ENCODE measurements at places on chromosomes 3 and 15.

- DNase-seq: no peak
Measured at GRCh38 chr3:112966633-112967032, 8.3 kb downstream of the CD200R1 start.

GRCh38 chr3:82012775-82013174 lies 251.3 kb upstream of the GBE1 start:
- no peak for DNase-seq

GRCh38 chr15:88918738-88919137 lies 5.6 kb upstream of the MFGE8 start:
- no peak for DNase-seq

- DNase-seq: no peak
Measured at GRCh38 chr3:42061713-42062380, 29.3 kb upstream of the TRAK1 start.

DNA sequence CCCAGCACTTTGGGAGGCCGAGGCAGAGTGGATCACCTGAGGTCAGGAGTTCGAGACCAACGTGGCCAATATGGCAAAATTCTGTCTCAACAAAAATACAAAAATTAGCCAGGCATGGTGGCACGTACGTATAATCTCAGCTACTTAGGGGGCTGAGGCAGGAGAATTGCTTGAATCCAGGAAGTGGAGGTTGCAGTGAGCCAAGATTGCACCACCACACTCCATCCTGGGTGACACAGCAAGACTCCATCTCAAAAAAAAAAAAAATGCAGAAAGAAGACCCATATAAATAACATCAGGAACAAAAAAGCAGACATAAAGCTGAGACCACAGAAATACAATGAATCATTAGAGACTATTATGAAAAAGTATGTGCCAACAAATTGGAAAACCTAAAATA lies 235.2 kb upstream of the VEPH1 start:
- no peak for DNase-seq

DNA sequence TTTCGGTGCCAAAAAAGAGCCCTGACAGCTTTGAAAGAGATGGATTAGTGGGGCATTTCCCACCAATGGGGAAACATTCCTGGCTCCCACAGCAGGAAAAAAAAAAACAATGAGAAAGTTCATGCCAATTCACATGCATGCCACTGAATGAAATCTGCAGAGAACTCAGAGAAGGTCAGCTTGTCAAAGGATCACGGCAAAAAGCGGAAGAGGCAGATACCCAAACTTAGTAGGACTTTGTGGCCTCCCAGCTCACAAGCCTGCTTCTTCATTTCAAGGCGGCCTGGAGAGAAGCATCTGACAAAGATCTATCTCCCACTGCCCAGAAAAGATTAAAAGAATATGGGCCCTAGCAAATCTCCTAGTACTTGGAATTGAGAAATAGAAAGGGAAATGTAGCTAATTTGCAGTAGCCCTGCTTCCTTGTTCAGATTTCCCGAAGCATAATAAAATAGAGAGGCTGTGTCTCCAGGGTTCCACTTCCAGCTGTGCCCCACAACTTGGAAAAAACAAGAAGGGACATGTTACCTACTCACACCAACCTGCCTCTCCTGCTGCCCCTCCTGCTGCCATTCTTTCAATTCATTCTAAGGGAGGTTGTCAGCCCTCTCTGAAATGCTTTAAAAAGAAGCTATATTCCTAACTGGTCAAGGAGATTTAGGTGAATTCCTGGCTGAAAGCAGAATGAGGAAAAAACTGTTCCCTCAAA lies 170.4 kb downstream of the FHIT start:
- no peak for DNase-seq

DNA sequence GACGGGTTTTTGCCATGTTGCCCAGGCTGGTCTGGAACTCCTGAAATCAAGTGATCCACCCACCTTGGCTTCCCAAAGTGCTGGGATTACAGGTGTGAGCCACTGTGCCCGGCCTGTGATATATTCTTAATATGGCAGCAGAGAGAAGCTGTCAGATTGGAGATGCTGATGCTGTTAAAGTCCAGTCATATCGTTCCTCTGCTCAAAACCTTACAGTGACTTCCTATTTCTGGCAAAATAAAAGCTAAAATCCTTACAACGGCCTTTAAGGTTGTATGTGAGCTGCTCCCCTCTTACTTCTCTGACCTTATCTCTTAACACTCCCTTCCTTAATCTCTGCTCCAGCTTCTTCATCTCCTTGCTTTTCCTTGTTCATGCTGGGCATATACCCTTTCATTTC lies 26.6 kb upstream of the MGA start:
- DNase-seq: no peak

- DNase-seq: no peak
Measured at GRCh38 chr3:153146191-153147053, 15.6 kb upstream of the RAP2B start.

DNA sequence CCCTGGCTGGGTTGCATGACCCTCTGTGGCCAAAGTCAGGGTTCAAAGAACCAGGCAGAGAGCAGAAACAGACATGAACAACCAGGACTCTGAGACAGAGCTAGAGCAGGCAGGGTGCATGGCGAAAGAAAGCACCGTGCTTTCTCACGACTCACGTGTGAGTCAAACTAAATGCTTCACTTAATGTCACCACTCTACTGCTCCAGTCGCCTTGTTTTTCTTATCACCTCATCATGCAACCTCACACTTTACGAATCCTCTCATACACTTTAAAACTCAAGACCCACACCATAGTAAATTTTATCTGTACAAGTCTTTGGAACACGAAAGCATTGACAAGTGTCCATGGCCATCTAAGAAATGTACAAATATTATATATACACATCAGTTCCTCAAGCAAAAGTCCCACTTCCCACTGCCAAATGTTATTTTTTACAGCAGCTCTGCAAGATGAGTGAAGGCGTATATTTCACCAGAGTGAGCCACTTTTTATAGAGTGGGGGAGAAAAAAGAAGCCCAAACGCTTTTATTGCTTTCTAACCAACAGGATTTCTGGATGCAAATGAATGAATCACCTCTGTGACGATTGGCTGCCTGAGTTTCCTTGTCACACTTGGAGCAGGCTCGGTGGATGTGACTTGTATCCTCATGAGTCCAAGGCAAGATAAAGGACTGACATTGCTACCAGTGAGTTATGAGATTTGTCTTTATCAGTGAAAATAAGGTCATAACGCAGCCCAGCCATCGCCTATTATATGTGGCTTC lies 16.0 kb upstream of the MEGF11 start:
- no peak for DNase-seq

GRCh38 chr3:194785315-194785714 lies 99.6 kb downstream of the FAM43A start:
- DNase-seq: no peak

DNA sequence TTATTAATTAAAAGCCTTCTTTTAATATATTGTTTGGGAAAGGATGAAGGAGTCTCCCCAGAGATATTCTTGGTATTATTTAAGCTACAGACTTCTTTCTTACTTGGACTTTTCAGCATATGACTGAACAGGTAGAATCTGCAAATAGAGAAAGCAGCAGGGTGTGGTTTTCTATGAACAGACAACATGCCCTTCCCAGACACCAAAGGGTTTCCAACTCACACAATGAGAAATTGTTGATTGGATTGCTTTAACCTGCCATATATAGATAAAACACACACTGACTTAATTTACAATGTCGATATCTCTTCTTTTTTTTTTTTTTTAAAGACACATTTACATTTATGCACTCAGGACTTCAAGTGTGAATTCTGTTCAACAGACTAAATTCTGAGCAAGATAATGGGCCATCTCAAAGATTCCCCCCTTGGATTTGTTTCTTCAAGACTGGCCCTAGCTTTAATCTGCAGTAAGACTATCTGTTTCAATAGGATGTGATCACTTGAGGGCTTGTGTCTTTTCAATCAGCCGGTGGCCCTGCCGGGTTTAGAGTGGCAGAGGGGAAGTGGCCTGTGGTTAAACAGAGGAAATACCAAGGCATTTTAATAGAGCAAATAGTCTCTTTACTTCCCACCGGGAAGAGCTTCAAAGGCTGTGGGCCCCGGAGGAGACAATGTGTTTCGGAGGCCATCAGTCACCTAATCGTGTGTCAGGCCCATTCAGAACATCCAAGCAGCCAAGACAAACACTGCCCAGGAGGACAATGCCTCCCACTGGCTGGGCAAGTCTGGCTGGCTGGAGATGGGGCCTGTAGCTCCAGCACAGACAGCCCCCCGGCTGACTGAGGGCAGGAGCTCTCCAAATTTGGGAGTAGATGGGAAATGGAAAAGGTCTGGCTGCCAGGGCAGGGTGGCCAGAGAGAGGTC lies 6.1 kb downstream of the IL17RD start:
- no peak for DNase-seq

GRCh38 chr3:159593927-159594605 lies 394.6 kb upstream of the IL12A start:
- DNase-seq: no peak

- no peak for DNase-seq
Measured at GRCh38 chr3:36362216-36362615, 18.1 kb upstream of the STAC start.

DNA sequence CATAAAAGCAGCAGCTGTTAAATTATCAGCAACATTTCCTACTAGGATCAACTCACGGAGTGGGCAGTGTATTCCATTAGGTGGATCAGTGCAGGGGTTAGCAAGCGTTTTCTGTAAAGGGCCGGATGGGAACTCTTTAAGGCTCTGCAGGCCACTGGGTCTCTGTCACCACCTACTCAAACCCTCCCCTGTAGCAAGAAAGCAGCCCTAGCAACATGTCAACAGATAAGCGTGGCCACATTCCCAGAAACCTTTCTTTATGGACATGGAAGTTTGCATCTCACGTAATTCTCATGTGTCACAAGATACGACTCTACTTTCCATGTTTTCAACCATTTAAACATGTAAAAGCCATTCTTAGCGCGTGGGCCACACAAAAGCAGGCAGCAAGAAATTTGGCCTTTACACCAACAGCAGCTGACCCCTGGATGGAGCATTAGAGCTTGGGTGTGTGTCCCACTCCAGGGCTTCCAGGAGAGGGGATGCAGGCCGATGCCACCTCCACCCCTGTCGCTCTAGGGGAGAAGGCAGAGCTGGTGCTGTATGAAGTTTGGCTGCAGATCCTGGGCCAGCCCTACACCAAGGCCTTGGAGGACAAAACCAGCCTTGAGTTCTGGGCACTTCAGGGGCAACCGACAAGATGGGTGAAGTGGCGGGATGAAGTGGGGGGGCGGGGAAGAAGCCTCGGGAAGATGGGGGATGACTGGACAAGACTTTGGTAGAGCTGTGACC lies 48.2 kb upstream of the CSPG4 start:
- DNase-seq: no peak

DNA sequence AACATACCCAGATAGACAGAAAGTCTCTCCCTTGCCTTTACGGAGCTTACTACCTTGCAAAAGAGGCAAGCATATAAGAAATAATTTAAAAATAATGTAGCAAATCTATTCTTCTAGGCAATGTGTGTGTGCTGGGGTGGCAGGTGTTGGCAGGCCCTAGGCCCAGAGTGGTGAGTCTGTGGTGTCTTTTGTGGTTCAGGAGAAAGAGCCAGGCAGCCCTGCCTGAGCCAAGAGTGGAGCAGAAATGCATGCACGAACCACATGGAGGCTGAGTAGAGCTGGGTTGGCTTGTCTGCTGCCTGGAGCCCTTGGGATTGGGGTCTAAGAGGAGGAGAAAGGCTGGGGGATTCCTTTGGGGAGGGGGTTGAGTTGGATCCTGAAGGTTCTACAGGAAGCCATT lies 70.2 kb upstream of the MYZAP start:
- no peak for DNase-seq

DNA sequence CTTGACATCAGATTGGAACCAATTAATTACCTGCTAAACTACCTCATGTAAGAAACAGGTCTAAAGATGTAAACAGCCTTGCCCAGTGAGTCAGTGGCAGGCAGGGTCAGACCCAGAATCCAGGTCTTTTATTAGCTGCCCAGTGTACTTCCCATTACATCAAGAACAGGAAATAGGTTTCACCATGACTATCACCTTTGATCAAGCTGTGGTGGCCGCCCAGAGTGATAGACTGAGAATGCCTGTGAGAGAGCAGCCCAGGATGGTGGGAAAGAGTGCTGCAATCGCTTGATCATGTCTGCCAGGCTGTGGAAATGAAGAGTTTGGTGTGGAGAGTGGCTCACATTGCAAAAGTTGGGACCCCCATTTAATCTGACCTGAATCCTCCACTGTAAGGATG lies 61.3 kb upstream of the PIAS1 start:
- no peak for DNase-seq

GRCh38 chr3:90069748-90070147 lies 962.3 kb downstream of the EPHA3 start:
- no peak for DNase-seq

DNA sequence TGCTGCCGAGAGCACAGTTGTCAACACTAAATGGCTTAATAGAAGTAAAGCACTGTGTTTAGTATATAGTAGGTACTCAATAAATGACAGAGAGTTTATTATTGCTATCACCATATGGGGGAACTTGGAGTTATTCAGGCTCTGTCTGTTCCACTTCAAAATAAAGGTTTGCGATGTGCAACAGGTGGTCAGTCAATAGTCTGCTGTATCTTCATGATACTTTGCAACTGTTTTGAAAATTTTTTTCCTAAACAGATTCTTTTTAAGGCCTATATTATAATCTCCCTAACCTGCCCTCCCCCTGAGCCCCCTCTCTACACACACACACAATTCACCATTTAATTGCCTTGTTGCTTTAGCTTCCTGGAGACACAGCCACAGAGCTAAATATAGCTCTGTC lies 164.7 kb upstream of the NR2F2 start:
- no peak for DNase-seq

DNA sequence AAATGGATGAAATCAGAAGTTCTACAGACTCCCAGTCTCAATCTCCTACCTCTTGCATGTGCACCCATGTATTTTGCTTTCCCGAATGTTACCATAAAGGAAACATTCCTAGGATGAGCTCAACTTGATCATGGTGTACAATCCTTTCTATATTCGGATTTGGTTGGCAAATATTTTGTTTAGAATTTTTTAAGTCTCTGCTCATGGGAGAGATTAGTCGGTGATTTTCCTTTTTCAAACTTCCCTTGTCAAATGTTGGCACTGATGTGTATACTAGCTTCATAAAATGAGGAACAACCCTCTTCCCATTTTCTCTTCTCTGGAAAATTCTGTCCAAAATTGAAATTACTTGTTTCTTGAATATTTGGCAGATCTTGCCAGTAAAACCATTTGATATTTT lies 317.6 kb upstream of the RASGRP1 start:
- no peak for DNase-seq

GRCh38 chr3:97872525-97873042 lies 50.8 kb downstream of the CRYBG3 start:
- DNase-seq: no peak

- DNase-seq: no peak
Measured at GRCh38 chr15:48389691-48390143, 58.5 kb downstream of the DUT start.

GRCh38 chr3:112395181-112395895 lies 62.4 kb downstream of the CD200 start:
- DNase-seq: no peak

DNA sequence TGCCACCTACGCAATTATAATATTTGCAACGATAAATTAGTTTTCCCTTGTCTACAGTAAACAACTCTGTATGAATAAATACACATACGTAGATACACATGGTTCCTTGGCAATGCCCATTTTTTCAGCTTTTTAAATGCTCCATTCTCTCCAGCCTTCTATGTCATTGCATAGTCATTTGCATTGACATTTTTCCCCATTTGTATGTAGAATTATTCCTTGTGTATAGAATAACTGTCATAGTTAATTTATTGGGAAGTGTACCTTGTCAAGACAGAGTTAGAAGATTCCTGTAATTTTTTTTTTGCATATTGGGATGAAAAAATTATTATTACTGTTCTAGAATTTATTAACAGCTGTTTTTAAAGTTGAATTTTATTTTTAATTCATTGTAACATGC lies 736.7 kb upstream of the DPPA4 start:
- DNase-seq: no peak
